ENCODE measurements at places on chromosomes 3 and 15. TPM values are rescaled to one million over a fixed set of nuclear protein-coding genes. Genes with fewer than 3 reads are reported as not detected.

DNA sequence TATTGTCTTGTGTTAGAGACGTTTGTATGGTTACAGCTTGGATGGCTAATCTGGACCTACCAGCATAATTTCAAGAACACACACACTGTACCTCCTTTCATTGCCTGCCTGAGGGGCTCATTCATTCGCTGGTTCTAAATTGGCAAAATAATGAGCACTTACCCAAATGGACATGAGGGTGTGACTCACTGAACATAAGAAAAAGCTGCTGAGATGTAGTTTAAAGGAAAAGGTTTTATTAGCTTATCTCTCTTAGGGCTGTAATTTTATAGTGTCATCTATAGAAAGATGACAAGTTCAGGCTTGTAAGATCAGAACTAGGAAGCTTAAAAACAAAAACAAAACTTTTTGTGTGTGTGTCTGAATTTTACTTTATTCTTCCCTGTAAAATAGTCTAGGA lies 120.7 kb upstream of the WNT7A start:
- H3K27ac ChIP-seq = peak overlapping the region; percentile 98
- peak overlapping the region; percentile 4 for H3K4me3 ChIP-seq

DNA sequence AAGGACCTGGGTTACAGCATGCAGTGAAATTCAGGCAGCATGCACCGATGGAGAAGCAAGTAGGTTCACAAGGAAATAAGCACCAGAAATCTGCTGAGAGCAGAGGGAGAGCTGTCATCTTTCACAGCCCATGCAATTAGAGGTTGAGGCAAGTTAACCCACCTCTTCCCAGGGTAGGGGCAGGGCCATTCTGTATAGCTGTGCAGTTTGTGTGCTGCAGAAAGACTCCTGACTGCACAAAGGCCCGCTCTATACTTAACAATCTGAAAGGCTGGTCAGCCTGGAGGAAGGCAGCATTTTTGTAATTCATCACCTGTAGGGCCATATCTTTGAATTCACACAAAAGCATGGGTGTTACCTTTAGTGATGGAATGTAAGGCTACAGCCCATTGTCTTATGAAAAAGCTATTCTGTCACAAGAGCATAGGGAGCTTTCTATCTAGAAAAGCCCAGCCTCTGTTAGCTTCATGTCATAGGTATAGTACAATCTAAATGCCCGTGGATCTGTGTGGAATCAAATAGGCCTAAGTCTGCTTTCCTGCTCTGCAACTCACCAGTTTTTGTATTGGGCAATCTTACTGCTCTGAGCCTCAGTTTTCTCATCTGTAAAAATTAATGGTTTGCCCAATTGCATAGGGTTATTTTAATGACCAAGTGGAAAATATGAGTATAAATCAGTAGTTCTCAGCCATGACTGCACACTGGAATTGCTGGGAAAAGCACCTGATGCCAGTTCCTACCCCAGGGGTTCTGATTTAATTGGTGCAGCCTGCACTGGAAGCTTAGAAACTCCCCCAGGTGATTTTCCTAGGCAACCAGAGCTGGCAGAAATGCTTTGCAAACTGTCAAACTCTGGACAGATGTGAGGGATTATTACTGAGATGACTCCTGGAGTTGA lies 65.2 kb downstream of the ATP13A5 start:
- H3K4me1 ChIP-seq = no peaks in the 10 kb centered on the region
- no peak for DNase-seq
- no peak overlapping the region for H3K4me3 ChIP-seq
- no peak overlapping the region for H3K27ac ChIP-seq
- no peaks in the 10 kb centered on the region for H3K36me3 ChIP-seq

GRCh38 chr15:65993762-65994161 lies 124.5 kb downstream of the RAB11A start:
- H3K4me3 ChIP-seq = no peak overlapping the region
- H3K27ac ChIP-seq = no peak overlapping the region
- no peaks in the 10 kb centered on the region for H3K4me1 ChIP-seq
- no peak for DNase-seq
- peaks cover 44% of the 10 kb centered on the region for H3K27me3 ChIP-seq

Gene PPM1L
- polyA plus RNA-seq = 0.52 TPM

GRCh38 chr3:117366574-117366973 lies 657.0 kb downstream of the TUSC7 start:
- DNase-seq = no peak
- no peak overlapping the region for H3K27ac ChIP-seq
- H3K4me3 ChIP-seq = no peak overlapping the region
- no peaks in the 10 kb centered on the region for H3K36me3 ChIP-seq
- H3K4me1 ChIP-seq = no peaks in the 10 kb centered on the region

GRCh38 chr3:156808025-156808424 lies 18.1 kb upstream of the LEKR1 start:
- H3K27me3 ChIP-seq = no peaks in the 10 kb centered on the region
- no peak for DNase-seq
- peak overlapping the region; percentile 30 for H3K27ac ChIP-seq
- H3K36me3 ChIP-seq = peaks cover 5% of the 10 kb centered on the region

DNA sequence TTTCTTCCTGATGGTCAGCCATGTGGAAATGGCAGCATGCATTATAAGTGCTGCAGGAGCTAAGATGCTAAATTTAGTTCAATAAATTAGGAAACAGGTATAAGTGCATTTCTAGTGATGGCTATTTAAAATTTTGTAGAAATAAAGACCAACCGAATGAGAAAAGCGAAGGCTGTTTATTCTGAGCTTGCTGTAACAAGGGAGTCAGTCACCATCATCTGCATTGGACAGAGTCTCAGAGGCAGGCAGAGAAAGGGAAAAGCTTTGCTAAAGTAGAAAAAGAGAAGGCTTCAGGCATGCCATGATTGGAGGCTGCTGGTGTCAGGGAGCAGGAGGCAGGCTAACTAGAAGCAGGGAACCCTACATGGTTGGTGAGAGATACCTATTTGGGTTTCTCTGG lies 451.0 kb downstream of the EDEM1 start:
- H3K27ac ChIP-seq = no peak overlapping the region
- DNase-seq = no peak
- H3K36me3 ChIP-seq = no peaks in the 10 kb centered on the region
- H3K4me3 ChIP-seq = no peak overlapping the region
- no peaks in the 10 kb centered on the region for H3K4me1 ChIP-seq
- no peaks in the 10 kb centered on the region for H3K27me3 ChIP-seq

- H3K4me3 ChIP-seq = no peak overlapping the region
- H3K27me3 ChIP-seq = no peaks in the 10 kb centered on the region
- no peaks in the 10 kb centered on the region for H3K4me1 ChIP-seq
- peaks cover 46% of the 10 kb centered on the region for H3K36me3 ChIP-seq
- no peak for DNase-seq
Measured at GRCh38 chr15:70067681-70068080, 30.0 kb downstream of the TLE3 start.

GRCh38 chr15:47504624-47505256 lies 212.6 kb upstream of the SEMA6D start:
- no peak overlapping the region for H3K4me3 ChIP-seq
- H3K36me3 ChIP-seq = no peaks in the 10 kb centered on the region
- DNase-seq = no peak
- no peaks in the 10 kb centered on the region for H3K27me3 ChIP-seq
- H3K27ac ChIP-seq = no peak overlapping the region
- H3K4me1 ChIP-seq = no peaks in the 10 kb centered on the region

- H3K4me3 ChIP-seq = no peak overlapping the region
- no peak overlapping the region for H3K27ac ChIP-seq
- H3K27me3 ChIP-seq = no peaks in the 10 kb centered on the region
- DNase-seq = no peak
- no peaks in the 10 kb centered on the region for H3K36me3 ChIP-seq
- H3K4me1 ChIP-seq = no peaks in the 10 kb centered on the region
Measured at GRCh38 chr3:29311795-29312194, 30.9 kb downstream of the RBMS3 start.

DNA sequence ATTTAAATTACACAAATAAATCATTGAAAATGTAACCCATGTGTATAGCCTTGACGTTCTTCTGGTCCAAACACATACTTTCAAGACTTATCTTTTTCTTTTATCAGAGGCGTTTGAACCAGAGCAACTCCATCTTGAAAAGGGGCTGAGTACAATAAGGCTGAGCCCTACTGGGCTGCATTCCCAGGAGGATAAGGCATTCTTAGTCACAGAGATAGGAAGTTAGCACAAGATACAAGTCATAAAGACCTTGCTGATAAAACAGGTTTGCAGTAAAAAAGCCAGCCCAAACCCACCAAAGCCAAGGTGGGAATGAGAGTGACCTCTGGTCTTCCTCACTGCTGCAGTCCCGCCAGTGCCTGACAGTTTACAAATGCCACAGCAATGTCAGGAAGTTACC lies 101.0 kb upstream of the IGSF10 start:
- H3K27ac ChIP-seq = no peak overlapping the region
- no peaks in the 10 kb centered on the region for H3K36me3 ChIP-seq
- H3K4me3 ChIP-seq = no peak overlapping the region
- DNase-seq = no peak

Gene TMEM89
- not detected for polyA plus RNA-seq

- no peak overlapping the region for H3K4me3 ChIP-seq
- no peaks in the 10 kb centered on the region for H3K4me1 ChIP-seq
- no peak for DNase-seq
- peaks cover 4% of the 10 kb centered on the region for H3K36me3 ChIP-seq
Measured at GRCh38 chr3:53170325-53171063, 9.5 kb downstream of the PRKCD start.

Gene MOBP
- polyA plus RNA-seq = not detected

DNA sequence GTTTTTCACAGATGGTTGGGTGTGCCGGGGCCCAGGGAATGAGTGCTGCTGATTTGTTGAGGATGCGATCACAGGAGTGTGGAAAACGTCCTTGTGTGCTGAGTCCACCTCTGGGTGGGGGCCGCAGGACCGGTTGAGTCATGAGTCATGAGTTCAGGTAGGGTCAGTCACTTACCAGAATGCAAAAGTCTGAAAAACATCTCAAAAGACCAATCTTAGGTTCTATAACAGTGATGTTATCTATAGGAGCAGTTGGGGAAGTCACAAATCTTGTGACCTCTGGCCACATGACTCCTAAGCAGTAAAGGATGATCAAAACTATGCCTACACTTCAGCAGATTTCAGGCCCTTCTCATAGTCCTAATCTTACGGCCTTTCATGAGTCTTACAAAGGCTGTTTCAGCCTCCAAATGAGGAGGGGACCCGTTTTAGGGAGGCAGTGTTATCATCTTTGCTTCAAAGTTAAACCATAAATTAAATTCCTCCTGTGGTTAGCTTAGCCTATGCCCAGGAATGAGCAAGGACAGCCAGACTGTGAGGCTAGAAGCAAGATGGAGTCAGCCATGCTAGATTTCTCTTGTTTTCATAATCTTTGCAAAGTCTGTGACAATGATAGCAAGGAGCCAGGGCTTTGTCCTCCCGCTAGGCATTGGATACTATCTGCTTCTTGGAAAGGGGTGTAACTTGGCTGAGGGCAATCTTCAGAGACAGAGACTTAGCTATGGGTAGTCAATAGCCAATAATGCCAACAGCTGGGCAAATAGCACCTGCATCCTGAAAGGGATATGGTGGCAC lies 30.6 kb upstream of the PIAS1 start:
- no peaks in the 10 kb centered on the region for H3K27me3 ChIP-seq
- no peaks in the 10 kb centered on the region for H3K36me3 ChIP-seq
- no peak overlapping the region for H3K27ac ChIP-seq
- H3K4me1 ChIP-seq = no peaks in the 10 kb centered on the region
- H3K4me3 ChIP-seq = no peak overlapping the region
- DNase-seq = no peak

Gene CILP
- 0.03 TPM for polyA plus RNA-seq

Gene ST3GAL6
- 4.0 TPM for polyA plus RNA-seq

Gene TMA7
- polyA plus RNA-seq = 190 TPM

Gene HIGD2B
- not detected for polyA plus RNA-seq

- peaks cover 40% of the 10 kb centered on the region for H3K4me1 ChIP-seq
- no peaks in the 10 kb centered on the region for H3K36me3 ChIP-seq
- H3K27ac ChIP-seq = peak overlapping the region; percentile 37
- H3K27me3 ChIP-seq = no peaks in the 10 kb centered on the region
- H3K4me3 ChIP-seq = no peak overlapping the region
Measured at GRCh38 chr3:72627271-72627670, 221.0 kb downstream of the SHQ1 start.

DNA sequence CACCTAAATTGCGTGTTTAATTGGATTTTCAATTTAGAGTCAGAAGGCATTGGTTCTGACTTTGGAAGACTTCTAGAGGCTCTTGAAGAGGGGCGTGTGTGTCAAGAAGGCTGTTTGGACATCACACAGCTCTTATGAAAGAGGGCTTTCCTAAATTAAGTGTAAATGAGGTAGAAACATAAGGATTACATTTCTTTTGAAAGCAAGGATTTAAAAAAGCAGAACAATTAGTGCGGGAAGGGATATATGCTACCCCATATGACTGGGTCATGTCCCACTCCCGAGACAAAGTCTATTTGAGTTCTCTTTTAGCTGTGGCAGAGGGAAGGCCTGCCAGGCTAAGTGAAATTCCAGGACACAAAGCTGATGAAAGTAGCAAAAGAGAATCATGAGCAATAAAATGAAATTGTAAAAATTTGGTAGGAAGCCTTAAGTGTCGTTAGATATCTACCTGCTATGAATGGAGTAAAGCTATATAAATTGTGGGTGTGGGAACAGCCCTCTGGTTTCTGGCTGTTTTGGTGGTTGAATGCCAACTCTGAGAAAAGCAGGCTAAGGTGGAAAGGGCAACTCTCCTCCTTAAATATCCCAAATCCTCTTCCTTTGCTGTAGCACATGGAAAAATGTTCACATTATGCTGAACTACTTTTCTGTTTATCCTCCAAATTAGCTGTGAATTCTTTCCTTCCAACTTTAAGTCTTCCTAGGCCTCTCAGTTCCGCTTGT lies 100.6 kb upstream of the TSC22D2 start:
- no peak overlapping the region for H3K27ac ChIP-seq
- no peak overlapping the region for H3K4me3 ChIP-seq
- no peaks in the 10 kb centered on the region for H3K4me1 ChIP-seq
- H3K36me3 ChIP-seq = no peaks in the 10 kb centered on the region
- no peaks in the 10 kb centered on the region for H3K27me3 ChIP-seq

DNA sequence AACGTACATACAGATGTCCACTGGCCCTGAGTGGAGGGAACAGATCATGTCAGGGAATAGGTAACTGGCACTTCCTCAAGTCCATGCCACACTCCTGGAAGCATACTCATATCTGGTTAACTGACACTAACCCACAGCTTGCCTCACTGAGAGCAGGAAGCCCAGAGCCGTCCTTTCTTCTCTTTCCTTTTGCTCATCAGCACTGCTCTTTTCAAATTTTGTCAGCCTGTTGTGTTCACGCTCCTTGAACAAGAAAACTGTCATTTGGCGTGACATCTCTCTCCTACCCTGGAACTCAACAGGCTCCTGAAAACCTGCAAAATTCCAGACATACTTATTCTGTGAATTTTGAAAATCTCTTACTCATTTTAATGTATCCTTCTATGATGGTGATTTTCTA lies 360.2 kb downstream of the MAGI1 start:
- H3K4me3 ChIP-seq = no peak overlapping the region
- no peaks in the 10 kb centered on the region for H3K4me1 ChIP-seq
- no peaks in the 10 kb centered on the region for H3K36me3 ChIP-seq
- no peak overlapping the region for H3K27ac ChIP-seq
